ENCODE measurements at places on chromosomes 7 and 10.

DNA sequence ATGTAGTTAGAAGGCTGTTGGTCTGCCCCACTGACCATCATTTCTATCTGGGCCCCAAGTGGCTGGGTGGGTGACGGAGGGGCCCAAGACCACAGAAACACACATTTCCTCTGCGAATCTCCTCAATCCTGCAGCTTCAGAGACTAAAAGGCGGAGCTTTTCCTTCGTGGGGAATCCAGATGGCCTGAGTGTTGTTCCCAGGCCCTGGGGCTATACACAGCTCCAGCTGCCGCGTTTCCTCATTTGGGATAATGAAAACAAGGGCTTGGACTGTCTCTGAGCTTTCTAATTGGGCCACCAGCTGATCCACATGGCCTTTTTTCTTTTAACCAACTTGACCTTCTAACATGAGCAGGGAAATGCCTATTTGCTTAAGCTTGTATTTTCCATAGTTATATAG lies 339.9 kb downstream of the CXCL12 start:
- DNase-seq, result no peak

DNA sequence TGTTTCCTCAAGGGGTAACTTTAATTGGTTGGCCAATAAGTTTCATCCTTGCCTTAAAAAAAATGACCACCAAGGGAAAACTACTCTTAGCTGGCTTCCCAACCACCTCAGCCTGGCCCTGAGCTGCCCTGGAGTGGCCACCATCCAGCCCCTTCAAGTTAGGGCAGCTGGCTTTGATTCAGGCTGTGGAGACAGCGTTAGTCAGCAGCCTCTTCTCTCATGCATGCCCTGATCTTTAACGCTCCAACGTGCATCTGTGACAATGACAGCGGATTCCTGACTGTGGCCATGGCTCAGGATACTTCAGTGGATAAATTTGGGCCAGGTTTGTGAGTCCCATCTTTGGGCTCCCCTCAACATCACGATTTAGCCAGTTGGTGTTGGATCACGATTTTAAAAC lies 111.6 kb downstream of the RBM20 start:
- no peak for DNase-seq

DNA sequence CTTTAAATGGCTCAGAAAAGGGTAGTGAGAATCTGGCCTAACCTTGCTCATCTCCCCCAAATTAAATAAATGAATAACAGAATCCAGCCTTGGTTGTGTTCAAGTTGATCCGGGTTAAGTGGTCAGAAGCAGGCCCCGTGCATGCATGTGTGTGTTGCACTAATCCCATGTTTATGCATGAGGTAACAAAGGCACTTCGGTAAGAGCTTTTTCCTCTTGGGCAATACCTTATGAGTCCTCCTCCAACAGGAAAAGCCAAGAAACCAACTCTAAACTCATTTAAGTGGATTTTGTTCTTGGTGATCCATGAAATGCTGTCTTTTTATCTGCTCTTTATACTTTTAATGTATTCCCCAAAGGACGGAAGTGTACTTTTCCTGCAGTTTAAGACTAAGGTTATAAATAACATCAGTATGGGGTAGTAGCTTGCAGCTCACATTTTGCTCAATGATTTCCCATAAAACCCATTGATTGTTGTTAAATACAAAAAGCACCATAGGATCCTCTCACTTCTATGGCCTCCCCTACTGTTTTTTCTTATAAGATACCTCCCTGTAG lies 104.9 kb upstream of the YAE1 start:
- no peak for DNase-seq

DNA sequence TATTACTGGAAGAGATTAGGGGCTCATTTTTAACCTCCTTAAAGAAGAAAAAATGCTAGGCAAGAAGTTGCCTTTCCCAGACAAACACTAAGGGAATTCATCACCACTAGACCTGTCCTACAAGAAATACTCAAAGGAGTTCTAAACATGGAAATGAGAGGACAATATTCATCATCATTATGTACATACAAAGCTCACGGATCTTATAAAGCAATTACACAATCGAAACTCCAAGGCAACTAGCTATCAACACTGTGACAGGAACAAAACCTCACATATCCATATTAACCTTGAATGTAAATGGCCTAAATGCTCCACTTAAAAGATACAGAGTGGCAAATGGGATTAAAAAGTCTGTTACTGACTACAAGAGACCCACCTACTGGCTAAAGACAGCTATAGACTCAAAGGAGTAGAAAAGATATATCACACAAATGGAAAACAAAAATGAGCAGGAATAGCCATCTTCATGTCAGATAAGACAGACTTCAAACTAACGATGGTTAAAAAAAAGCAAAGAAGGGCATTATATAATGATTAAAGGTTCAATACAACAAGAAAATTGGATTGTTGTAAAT lies 246.6 kb downstream of the ADRA2A start:
- no peak for DNase-seq

GRCh38 chr10:46544989-46545791 lies 11.3 kb downstream of the GPRIN2 start:
- DNase-seq, result no peak

DNA sequence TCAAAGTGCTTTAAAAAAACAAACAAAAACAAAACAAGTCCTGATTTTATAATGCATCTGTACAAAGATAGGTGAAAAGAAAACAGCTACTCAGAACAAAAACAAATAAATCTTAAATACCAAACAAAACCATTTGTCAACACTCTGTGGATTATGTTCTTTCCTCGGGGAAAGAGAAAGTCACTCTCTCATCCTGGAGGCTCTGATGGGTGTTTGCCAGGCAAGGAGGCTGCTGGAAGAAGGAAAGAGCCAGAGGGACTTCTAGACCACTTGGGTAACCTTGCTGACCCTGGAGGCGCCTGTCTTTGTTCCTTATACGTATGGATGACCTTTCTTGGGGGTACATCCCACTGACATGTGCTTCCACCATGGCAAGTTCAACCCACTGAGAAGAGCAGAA lies 92.8 kb downstream of the ZRANB1 start:
- no peak for DNase-seq

DNA sequence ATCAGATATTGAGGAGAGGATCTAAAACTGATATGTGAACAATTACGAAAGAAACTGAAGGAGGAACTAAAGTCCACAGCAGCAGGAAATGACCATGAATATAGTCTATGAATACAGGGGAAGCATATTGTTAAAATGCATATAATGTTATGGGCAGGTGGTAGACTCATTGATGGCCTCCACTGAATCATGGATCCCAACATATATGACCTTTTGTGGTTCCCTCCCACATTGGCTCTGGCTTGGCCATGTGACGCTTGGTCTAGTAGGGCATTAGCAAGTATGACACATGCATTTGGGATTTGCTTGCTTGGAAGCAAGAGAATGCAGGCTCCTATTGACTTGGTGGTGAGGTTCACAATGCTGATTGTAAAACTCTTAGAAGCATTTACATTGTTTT lies 55.2 kb upstream of the RAB18 start:
- DNase-seq, result no peak

DNA sequence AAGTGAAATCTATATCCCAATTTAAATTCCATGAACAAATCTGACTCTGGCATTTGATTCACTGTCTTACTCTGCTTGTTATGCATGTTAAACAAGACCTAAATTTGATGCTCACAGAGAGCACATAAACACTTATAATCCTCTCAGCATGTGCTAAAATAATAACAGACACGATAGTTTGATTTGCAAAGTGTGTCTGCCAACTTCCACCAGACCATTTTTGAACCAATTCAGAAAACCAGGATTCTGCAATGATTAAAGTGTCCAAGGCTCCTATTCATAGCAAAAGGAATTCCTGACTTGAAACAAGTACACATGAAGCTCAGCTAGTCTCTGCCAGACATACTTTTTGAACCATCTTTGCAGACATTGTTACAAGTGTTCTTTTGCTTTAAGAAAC lies 11.2 kb downstream of the RBM20 start:
- no peak for DNase-seq

DNA sequence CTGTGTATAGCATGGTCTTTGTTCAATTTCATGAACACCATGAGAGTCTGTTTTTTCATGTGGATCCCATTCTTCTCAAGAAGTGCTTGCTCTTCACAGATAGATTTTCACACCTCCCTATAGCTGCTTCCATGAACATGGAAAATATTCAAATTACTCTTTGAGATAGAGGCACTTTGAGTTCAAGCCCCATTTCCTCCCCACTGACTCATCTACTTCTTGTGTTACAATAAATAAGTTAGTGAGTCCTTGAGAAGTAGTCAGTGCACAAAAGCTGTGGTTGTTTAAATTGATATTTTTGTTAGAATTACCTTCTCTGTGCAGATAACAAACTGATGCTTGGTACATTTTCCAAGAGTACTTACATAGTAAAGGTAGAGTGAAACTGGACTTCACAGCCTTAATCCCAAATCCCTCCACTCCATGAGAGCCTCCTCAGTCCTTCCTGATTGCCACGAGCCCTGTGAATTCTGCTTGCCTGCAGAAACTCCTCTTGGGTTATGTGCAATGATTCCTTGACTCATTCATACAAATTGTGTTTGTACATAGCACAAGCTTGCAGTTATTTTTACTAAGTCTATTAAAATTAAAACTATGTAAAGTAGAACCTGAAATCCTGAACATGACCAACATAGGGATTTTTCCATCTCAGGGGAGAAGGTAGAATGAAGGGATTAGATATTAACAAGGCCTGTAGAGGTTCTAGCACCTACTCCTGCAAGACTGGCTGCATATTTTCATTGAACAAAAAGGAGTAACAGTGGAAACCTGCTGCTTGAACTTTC lies 496.2 kb downstream of the TNS3 start:
- DNase-seq, result no peak

All from NCI-H2081 treated with DMSO at 0.1 percent for 48 hours (cell line).